ENCODE measurements at places on chromosomes 2 and 18.

DNA sequence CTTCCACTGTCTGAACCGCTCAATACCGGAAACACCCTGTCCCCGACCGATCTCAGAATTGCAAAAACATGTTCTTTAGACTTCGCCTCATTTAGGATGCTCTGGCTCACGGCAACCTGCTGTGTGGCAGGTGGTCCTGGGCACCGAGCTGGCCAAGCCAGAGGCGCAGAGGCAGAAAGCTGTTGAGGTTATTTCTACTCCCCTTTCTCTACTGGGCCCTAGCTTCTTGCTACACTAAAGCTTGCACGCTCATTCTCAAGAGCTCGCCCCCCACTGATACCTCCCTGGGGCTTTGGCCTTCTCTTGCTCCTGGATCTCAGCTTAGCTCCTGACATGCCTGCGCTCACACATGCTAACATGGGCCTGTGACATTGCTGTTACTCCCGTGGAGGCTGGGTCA lies 417.4 kb downstream of the LPIN1 start:
- DNase-seq = no peak

GRCh38 chr2:54634564-54635511 lies 88.6 kb upstream of the EML6 start:
- DNase-seq = no peak

DNA sequence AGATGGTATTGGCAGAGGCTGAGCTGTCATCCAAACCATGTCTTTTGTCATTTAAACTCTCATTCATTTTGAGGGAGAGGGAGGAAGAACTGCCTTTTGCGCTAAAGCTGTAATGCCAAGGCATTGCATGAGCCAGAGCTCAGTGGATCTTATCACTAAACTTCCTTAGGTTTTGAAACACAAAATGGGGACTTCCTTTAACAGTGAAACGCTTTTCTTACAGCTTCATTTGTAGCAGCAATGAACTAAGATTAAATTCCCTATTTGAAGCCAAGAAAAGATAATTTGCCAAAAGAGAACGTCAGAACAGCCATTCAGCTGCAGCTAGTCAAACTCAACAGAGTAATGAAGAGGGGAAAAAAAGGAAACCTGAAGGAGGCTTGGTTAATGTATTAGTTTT lies 143.5 kb upstream of the MMADHC start:
- no peak for DNase-seq

DNA sequence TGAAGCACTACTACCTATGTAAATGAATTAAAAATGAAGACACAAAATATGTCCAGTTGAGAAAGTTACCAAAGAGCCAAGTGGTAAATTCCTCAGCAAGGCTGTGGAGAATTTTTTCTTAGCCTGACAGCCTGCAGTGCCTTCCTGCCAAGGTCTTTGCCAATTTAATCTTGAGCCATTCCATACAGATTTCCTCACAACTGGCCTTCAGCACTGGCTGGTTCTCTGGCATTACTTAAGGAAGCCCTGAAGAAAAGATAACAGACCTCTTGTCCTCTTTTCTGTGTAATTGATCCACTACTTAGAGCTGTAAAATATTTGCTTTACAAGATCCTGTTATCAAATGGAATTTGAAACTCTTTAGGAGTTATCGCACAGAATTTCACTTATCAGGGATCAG lies 334.2 kb upstream of the LRRTM1 start:
- no peak for DNase-seq

DNA sequence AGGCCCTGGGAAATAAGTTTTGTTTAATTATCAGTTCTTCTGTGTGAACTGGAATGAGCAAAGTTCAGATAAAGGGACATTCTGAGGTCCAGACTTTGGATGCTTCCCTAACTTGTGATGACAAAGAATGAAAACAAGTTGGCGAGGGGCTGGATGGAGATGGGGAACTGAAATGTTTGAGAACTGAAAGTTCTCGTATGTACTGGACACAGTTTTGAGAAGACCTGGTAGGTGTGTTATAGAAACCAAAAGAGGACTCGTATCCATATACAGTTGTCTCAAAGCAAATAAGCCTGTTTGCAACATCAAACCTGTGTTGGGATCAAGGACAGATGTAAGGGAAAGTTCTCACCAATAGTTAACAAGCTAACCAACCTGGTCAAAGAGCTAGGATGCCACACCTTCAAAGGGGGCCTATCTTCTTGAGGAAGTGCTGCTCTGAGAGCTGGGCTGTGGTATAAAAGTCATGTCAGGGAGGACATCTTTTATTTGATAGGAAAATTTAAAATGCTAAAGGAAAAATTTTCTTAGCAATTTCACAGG lies at the start of gene UPP2:
TSS of gene UPP2 (plus strand) at position 493 of the 543 bp plus-strand sequence. CDS start 188 bp downstream, outside the sequence.
- no peak for DNase-seq

GRCh38 chr2:166125557-166125956 lies 2.3 kb downstream of the SCN1A start:
- no peak for DNase-seq

DNA sequence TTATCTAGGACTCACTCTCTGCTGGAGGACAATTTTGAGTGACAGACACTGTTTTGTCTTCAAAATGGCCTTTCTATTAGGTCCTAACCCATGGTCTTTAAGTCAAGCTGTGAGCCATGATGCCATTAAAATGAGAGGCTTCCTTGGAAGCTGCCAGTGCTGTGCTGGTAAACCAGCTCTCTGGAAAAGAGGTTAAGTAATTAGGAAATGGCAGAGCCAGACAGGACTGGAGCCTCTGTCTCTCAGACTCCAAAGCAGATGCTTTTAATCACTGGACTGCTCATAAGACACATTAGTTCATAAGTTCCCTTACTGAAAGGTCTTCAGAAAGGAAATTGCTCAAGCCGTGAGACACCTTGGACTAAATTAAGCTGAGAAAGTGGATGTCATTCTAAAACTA lies 25.8 kb upstream of the LHCGR start:
- no peak for DNase-seq

GRCh38 chr2:106607371-106607770 lies 120.2 kb downstream of the CD8B2 start:
- DNase-seq = no peak

GRCh38 chr2:233156001-233156400 lies 95.5 kb upstream of the ATG16L1 start:
- DNase-seq = no peak

DNA sequence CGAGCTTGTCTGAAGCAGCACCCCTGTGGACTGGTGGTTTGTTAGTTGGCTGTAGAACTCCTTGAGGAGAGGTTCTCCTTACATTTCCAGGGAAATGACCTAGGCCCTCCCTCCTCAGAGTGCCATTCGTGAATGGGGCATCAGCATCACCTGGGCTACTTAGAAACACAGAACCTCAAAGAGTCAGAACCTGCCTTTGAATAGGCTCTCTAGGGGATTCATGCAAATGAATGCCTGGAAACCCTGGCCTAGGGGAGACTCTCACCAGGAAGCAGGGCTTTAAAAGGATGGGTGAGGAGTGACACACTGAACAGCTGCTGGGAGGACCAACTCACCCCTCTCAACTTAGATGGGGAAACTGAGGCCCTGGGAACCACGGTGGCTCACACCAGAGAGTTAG lies 2.1 kb upstream of the MOCOS start:
- DNase-seq = no peak

- DNase-seq = no peak
These were observed 195.1 kb downstream of the SEPTIN10 start for GRCh38 chr2:109418716-109419115.

- no peak for DNase-seq
These were observed 61.5 kb upstream of the KLF7 start for GRCh38 chr2:207227062-207227748.

DNA sequence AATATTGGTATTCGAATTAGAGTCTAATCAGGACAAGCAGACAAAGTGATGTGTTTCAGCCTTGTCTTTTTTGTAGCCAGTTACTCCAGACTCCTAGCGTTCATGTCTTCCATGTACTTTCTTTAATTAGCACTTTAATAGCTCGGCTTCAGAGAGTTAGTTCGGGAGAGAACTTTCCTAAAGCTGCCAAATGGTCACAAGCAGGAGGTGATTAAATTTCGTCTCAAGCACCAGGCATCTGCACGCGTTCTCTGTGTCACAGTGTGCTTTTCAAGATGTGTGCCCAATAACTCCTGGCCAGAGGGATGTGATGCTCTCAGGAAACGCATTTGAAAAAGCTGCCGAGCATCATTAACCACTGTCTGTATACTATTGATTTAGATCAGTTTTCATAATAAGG lies 790.8 kb downstream of the SOCS6 start:
- DNase-seq = no peak

DNA sequence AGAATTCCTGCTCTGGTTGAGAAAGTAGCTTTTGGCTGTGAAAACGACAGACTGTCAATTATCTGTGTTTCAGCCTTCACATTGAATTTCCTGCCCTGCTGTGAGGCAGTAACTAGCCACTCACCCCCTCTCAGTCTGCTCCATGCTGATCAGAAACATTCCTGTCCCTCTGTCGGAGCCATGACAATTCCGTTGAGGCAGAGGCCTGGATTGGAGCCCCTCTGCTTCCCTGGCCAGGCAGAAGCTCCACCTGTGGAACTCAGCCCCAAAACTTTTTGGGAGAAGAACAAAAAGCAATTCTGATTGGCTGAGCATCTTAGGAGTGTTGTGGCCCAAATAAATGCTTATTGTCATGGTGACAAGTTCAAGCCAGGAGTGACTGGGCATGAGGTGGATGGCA lies 60.0 kb downstream of the APOB start:
- no peak for DNase-seq

DNA sequence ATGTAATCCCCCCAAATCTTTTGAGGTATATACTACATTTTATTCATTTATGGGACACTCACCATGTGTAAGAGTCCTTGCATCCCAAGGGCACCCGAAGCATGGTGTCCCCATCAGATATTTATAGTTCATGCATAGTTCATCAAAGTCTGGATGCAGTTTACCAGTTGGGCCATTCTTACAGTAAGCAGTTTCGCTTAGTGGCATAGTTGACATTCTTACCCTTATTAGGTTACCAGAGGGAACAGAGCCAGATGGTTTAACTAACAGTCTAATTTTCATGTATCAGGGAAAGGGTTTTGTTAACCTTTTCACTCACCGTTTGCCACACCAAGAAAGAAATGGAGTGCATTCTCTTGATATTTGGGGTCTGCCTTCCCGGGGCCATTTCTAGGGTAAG lies 7.1 kb downstream of the ZNF407 start:
- DNase-seq = no peak

GRCh38 chr2:73920577-73921545 lies 5.8 kb upstream of the DGUOK start:
- DNase-seq = peak; percentile 21

DNA sequence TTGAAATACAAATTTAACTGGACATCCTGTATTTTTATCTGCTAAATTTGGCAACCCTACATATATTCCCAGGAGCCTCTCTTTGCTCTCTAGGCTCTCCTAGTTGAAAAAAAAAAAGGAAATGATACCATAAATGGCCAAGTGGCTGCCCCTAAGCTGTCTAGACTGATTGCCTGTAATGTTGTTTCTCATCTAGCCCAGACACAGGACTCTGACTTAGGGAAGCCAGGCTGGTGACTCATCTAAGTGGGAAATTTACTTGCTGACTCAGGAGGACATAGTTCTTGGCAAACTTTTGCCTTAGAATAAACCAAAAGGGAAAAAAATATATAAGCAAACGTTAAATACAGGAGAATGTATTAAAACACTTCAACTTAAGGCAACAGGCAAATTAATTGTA lies 14.6 kb upstream of the ITGAV start:
- DNase-seq = no peak

GRCh38 chr2:36949845-36950244 lies 16.5 kb downstream of the STRN start:
- no peak for DNase-seq

GRCh38 chr2:173806761-173807160 lies 158.4 kb downstream of the SP3 start:
- DNase-seq = no peak

DNA sequence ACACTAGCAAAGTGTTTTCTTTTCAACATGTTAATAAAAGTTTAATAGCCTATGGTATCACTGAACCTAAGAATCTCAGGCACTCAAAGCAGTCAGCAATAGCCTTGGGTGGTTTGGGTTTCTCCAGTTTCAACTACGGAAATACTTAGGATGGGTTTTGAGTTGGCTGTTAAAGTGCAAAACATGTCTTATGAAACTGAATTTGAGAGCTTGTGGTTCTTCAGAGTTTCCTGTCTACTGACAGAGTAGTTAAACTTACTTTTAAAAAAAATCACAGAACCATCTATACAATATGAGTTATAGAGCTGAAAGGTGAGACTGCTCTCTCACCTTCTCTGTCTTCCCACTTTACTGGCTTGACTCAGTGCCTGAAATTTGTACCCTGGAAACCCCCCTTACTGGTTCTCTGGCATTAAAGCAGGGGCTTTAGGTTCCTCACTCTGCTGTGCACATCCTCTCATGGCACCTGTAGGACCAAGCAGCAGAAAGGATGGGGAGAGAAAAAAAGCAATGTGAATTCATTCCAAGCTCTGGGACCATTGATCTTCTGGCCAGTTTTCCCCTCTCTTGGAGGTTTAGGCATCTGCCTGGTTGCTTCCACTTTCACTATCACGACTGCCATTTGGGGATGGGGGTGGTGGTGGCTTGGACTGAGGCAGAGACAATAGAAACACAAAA lies 18.1 kb downstream of the CCDC141 start:
- peak; percentile 58 for DNase-seq

DNA sequence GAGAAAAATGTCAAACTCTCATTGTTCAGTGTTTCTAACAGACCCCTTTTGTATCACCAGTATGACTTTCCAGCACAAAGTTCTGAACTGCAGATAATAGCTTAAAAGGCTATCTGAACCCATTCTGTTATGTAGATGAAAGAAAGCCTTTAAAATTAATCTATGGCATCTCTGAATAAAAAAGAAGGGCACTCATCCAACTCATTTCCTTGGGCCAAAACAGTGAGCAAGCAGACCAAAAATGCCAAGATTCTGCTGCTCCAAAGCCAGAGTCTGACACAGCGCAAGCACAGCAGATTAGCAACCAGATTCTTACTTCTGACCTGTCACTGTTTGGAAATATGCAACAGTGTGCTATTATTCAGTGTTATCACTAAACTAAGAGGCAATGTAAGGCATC lies 22.6 kb upstream of the ITGA6 start:
- no peak for DNase-seq

DNA sequence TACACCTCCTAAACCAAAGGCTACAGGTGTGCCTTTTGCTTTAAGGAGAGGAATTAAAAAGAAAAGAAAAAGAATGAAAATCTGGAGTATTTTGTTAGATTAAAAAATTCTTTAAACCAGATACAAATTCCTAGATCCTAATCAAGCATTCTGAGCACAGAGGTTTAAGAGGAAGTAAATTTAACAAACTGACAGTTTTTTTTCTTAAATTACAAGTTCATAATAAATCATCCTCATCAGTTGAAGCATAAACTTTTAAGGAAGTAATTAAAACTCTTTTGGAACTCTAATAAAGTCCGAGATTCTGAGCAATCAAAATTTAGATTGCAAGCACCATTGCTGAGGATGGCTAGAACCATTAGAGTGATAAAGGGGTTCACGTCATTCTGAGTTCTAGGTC lies 75.1 kb downstream of the POLE4 start:
- DNase-seq = no peak

Measured in CD8-positive, alpha-beta T cell (primary cell).